AG20443 (cell line): ENCODE measurements at places on chromosomes 11 and 22.

- peak; percentile 27 for DNase-seq
Observed at GRCh38 chr11:20451568-20451967, 64.1 kb downstream of the PRMT3 start.

DNA sequence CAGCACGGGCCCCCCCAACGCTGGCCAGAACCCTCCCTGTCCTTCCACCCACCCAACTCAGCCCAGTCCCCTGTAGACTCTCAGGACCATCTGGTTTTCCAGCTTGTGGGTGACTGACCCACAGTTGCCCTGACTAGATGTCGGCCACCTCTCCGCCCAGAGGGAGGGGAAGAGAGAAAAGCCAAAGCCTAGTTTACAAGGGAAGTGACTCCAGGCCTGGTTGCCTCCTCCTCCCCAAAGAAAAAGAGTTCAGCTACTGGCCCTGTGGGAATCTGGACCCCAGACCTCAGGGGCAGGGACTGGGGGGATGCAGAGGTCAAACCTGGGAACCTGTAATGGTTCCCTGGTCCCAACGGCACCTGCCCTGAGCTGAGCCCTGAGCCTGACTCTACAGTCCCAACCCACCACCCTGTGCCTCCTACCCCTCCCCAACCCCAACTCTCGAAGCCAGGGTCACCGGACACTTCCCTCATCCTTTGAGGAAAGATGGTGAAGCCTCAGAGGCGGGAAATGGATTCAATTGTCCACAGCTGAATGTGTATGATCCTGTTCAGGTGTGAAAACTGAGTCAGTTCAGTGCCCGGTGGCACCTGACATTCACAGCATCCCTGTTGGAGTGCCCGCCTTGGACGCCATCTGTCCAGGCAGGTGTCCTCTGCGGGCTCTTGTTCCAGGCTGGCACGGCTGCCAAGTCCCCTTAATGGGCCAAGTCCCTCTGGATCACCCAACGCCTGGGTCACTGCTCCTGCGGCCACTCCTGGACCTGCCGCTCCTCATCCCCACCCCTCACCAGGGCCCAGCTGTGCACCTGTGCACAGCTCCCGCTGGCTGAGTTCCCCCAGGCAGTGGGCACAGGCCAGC, 21.0 kb upstream of the WNT7B start:
- no peak for DNase-seq

GRCh38 chr11:64572143-64572542, 18.9 kb upstream of the SLC22A12 start:
- no peak for DNase-seq

DNA sequence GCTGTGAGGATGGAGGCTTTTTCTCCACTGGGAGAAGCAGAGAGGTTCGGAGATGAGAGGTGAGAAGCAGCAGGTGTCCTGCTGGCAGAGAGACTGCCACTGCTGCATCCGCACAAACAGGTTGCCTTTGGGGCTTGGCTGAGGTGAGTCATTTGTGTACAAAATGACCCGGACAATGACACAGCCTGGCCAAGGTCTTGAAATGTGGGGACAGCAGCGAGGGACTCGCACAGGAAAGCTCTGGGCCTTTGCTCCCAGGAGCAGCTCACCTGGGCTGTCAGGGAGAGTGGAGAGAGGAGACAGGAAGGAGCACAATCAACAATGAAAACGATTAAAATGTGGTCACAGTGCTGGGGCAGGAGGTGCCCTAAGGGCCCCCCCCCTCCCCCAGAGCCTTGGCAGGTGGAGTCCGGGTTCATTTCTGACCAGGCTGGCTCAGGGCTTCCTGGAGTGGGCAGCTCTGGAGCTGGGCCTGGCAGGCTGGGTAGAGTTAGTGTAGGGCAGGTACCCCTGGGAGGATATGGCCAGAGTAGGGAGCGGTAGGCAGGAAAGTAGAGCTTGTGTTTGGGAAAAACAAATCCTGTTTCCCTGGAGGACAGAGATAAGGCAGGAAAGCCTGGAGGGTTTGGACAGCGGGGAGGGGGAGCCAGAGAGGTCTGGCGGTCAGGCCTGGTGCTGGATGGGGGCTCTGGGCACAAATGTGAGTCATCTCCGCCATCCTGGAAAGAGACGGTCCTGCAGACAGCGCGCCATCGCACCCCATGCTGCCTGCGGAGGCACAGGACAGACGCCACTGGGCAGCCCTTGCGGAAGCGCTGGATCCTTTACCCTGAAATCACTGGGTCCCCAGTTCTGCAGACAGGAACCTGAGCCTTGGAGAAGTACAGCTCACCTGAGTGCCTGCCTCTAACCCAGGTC, 37.8 kb upstream of the CELSR1 start:
- DNase-seq: no peak

GRCh38 chr22:20571531-20572007, 64.2 kb downstream of the MED15 start:
- DNase-seq: peak; percentile 54

- no peak for DNase-seq
Observed at GRCh38 chr11:512761-513595, 5.9 kb upstream of the RNH1 start.

DNA sequence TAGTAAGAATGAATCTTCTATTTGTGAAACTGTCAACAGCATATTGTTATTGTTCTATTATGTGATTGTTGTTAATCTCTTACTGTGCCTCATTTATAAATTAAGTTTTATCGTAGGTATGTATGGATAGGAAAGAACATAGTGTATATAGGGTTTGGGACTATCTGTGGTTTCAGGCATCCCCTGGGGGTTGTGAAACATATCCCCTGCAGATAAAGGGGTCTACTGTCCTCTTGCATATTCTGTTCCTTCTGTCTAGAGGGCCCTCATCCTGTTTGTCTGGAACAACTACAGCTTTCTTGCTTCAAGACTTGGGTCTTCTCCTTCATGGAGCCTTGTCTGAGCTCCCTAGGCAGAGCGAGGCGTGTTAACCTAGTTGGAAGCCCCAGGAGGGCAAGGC, 159.6 kb downstream of the KIRREL3 start:
- no peak for DNase-seq
